ENCODE measurements at places on chromosomes 2 and 18.

- DNase-seq: no peak
Observed at GRCh38 chr18:53610957-53611356, 613.5 kb downstream of the MBD2 start.

DNA sequence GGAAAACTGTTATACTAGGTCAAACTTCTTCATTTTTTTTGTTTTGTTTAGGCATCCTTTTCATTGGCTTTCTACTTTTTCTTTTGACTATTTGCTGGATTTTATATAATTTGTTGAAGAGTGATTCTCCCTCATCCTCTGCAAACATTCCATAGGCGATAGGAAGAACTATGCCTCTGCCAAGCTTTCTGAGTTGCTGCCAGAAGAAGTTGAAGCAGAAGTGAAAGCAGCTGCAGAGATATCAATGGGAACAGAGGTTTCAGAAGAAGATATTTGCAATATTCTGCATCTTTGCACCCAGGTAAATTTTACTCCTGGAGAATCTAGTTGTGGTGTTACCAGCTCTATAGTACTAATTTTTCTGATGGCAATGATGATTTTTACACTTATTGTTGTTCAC lies 25.4 kb downstream of the NOP58 start:
- no peak for DNase-seq

GRCh38 chr18:22432657-22433137 lies 15.0 kb upstream of the CTAGE1 start:
- DNase-seq: no peak

DNA sequence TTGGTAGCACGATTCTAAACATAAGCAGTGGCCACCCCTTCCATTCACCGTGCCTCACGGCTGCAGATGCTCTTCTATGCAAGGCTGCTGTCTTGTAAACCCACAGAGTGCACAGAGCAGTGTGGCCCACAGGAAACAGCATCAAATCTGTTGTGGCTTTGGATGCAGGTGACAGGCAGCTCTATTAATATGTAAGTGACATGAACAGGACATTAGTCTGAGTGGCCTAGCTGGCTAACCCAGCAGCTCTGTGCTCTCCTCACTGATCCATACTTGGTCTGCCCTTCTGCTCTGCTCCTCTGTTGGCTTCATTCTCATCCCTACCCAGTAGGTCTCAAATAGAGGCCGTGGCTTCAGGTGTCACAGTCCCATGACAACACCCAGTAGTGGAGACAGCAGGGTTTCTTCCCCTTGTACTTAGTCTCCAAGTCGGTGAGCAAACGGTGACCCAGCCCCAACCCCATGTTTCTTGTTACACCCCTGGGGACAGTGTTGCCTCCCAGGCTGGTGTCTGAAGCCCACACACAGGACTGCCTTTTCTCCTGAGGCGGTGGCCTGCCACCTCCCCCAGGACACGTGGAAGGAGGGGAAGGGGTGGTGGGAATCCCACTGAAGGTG lies 5.8 kb downstream of the SH3RF3 start:
- DNase-seq: no peak

DNA sequence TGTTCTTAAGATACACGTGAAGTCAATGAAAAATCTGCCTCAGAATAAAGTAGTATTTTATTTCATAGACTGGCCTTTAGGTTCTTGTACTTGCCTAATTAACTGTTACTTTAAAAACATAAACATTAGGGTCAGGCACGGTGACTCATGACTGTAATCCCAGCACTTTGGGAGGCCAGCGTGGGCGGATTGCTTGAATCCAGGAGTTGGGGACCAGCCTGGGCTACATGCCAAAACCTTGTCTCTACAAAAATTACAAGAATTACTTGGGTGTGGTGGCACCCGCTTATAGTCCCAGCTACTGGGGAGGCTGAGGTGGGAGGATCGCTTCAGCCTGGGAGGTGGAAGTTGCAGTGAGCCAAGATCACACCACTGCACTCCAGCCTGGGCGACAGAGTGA lies 16.0 kb upstream of the SNORC start:
- DNase-seq: no peak

GRCh38 chr18:54888933-54889332 lies 60.7 kb downstream of the RAB27B start:
- DNase-seq: no peak

GRCh38 chr18:8602040-8602439 lies 7.2 kb upstream of the RAB12 start:
- no peak for DNase-seq

- DNase-seq: no peak
Observed at GRCh38 chr2:144511937-144512336, 8.0 kb downstream of the ZEB2 start.

DNA sequence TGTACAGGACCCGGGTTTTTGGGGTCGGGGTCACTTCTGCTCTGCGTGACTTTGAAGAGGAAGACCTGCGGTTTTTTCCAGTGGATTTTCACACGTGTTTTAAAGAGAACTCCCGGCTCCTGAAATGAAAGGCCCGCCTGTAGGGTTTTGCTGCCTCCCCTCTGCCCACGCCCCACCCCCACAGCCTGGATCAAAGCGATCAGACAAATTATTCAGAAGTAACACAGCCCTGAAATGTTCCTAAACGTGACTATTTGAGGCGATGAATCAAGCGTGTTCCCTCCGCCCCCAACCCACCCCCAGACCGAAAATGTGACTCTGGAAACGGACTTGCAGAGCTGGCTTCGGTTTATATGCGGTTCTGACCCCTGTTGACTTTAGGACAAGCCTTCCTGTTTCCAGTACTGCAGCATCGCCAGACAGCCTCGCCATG lies 28.7 kb upstream of the SMIM21 start:
- DNase-seq: no peak

GRCh38 chr2:232636788-232637420 lies 3.5 kb downstream of the EFHD1 start:
- no peak for DNase-seq

DNA sequence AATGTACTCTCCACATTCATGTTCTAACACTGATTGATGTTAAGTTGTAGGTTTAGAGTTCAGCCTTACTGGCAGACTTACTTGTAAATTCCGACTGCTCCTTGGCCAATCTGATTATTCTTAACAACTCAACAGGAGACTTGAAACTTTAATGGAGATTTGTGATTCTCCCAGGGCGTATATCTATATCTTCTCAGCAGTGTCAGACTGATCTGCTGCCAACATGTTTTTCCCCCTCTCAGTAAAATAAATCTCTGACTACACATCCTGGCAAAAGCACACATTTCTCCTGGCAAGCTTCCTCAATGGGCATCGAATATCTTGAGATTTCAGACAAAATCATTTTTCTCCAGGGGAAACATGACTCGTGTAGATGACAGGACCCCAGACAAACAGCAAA lies 1041.2 kb downstream of the DPP10 start:
- no peak for DNase-seq

DNA sequence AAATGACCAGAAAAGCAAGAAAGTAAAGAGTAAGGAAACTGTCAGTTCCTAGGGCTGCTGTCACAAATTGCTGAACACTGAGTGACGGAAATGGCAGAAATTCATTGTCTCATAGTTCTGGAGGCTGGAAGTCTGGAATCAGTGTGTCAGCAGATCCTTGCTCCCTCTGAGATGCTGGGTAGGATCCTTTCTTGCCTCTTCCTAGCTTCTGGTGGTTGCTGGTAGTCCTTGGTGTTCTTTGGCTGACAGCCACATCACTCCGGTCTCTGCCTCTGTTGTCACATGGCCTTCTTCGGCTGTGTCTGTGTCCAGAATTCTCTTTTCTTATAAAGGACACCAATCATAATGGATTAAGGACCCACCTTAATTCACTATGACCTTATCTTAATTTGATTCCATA lies 21.9 kb downstream of the PLEKHB2 start:
- DNase-seq: no peak

DNA sequence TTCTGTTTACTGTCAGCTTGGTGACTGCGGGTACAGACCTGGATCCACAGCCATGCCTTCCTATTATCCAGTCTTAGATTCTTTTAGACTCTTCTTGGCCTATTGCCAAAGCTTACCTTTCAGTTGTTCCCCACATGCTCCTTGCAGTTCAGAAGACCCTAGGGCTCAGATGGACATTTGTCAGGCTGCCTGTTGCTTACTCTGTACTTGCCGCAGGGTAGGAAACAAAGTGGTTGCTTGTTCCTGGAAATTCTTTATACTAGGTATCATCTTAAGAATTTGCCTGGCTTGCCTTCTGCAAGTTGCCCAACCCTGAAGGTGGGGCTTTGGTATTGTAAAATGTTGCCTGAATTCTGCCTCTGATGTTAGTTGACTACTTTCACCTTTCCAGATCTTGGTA lies 24.4 kb downstream of the CD28 start:
- no peak for DNase-seq

GRCh38 chr2:134539981-134540380 lies 178.8 kb downstream of the TMEM163 start:
- DNase-seq: no peak

DNA sequence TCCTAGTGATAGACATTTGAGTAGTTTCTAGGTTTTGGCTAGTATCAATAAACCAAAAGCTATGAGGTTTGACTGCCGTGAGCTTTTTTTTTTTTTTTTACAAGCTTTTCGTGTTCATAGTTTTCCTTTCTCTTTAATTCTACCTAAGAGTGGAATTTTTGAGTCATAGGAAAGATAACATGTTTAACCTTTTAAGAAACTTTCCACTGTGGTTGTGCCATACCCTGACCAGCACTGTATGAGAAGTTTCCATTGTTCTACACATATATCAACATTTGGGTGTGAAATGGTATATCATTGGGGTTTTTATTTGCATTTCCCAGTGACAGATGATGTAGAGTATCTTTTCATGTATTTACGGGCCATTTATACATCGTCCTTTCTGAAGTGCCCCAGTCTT lies 31.7 kb downstream of the UBE2F start:
- DNase-seq: peak; percentile 55

- no peak for DNase-seq
Observed at GRCh38 chr2:44906972-44907371, 34.5 kb upstream of the SIX3 start.

DNA sequence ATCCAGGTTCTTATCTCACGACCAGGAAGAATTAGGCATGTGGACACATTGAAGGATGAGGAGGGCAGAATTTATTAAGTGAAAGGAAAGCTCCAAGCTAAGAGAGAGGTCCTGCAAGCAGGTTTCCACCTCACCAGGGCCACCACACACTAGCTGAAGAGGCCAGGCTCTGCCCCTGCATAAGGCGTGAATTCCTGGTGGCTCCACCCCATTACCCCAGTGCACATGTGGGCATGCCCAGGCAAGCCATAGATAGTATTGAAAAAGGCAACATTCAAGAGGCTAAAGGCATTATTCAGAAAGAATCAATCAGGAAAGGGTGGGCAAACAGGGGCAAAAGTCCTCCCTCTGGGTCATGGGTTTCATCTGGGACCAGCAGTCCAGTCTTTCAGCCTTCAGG lies 30.9 kb upstream of the GRP start:
- DNase-seq: no peak

DNA sequence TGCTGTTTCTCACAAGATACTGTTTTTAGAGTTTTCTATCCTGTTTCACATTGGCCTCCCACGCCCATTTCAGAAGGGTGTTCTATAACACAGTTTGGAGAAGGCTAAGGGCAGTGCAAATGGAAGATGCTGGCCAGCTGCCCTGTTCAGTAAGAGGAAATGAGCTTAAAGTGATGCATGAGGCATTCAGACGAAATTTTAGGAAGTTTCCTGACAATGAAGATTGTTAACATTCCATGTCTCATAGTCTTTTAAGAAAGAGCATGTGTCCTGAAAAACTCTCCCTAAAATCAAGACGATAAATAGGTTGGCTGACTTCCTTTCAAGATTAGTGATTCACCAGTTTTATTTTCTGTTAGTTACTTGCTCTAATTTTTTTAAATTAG lies 484.2 kb upstream of the NRP2 start:
- no peak for DNase-seq

DNA sequence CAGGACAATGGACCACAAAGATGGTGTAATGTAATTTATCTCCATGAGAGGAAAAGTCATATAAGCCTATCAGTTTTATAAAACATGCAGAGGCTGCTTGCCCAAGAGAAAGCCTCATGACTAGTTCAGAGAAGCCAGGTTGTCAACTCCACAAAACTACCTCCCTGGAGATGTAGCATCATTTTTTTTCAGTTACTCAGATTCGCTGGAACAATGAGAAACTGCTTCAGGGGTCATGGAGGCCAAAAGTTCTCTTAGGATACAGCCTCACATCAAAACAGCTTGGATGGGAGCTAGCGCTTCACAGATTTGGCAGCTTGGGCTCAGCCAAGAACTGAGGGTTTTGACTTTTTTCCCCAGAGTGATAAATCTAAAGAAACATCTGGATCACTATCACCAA lies 263.5 kb downstream of the INSIG2 start:
- DNase-seq: no peak

- DNase-seq: peak; percentile 64
Observed at GRCh38 chr18:23377669-23378301, 75.3 kb upstream of the RIOK3 start.

DNA sequence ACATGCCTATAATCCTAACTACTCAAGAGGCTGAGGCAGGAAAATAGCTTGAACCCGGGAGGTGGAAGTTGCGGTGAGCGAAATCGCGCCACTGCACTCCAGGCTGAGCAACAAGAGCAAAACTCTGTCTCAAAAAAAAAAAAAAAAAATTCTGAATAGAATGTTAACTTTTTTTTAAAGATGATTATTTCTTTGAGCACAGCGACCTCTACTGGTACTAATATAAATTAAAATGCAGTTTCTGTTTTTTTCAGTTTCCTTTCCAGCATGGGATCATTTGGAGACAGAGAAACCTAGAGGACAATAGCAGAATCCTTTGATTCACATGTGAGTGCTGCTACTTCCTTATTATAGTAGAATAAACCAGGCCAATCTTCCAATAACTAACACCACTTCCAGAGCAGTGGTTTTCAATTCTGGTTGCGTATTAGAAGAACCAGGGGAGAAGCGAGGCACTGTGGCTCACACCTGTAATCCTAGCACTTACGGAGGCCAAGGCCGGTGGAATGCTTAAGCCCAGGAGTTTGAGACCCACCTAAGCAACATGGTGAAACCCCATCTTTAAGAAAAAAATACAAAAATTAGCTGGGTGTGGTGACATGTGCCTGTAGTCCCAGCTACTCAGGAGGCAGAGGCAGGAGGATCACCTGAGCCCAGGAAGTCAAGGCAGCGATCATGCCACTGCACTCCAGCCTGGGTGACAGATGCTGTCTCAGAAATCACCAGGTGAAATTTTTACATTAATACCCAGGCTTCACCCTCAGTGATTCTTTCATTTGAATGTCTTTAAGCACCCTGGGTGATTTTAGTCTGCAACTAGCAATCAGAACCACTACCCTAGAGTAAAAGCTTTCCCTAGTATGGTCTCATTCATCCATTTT lies 10.1 kb downstream of the SRSF7 start:
- no peak for DNase-seq

DNA sequence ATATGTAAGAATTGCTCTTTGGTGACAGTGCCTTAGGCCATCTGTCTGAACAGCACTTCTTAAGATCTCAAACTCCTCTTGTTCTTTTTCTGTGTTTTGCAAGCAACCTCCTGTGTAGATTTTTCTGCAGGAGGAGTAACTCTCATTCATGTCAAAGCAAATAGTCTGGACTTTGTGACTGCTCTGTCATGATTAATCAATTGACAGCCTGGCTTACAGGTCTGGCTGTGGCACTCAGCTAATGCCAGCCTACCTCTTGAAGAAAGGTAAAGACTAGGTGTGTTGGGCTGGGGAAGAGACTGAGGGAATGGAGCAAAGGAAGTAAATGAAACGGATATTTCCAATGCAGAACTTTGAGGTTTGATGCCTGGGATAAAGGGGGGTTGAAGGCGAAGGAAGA lies 156.6 kb downstream of the CERS6 start:
- no peak for DNase-seq

- no peak for DNase-seq
Observed at GRCh38 chr2:233654501-233654900, 17.2 kb upstream of the UGT1A9 start.

All from GM10248 (cell line).